HT-29 (cell line): ENCODE measurements at places on chromosomes 12 and 14. TPM values are rescaled to one million over a fixed set of nuclear protein-coding genes. Genes with fewer than 3 reads are reported as not detected.

Gene KLHDC1
- total RNA-seq = not detected in 2 replicates

Gene LRR1
- 26.4 and 28.6 TPM in 2 replicates for total RNA-seq

Gene ASB2
- 0.05 and 0.16 TPM in 2 replicates for total RNA-seq

Gene ABCB9
- 7.3 and 10.2 TPM in 2 replicates for total RNA-seq

Gene NFE2
- total RNA-seq = 0.20 TPM in 1 of 2 replicates, not detected in the other

Gene CPNE6
- not detected in 2 replicates for total RNA-seq

Gene FCF1
- total RNA-seq = 7.4 and 11.2 TPM in 2 replicates
